Left lung (tissue), 14 donors: ENCODE measurements at places on chromosomes 3 and 15. TPM values are rescaled to one million over a fixed set of nuclear protein-coding genes. Genes with fewer than 3 reads are reported as not detected.

GRCh38 chr3:127012091-127012490 is 29.2 kb downstream of the PLXNA1 start:
- no peaks in the 10 kb centered on the region for H3K4me1 ChIP-seq
- no peaks in the 10 kb centered on the region for H3K36me3 ChIP-seq
- H3K27me3 ChIP-seq, result no peaks in the 10 kb centered on the region

DNA sequence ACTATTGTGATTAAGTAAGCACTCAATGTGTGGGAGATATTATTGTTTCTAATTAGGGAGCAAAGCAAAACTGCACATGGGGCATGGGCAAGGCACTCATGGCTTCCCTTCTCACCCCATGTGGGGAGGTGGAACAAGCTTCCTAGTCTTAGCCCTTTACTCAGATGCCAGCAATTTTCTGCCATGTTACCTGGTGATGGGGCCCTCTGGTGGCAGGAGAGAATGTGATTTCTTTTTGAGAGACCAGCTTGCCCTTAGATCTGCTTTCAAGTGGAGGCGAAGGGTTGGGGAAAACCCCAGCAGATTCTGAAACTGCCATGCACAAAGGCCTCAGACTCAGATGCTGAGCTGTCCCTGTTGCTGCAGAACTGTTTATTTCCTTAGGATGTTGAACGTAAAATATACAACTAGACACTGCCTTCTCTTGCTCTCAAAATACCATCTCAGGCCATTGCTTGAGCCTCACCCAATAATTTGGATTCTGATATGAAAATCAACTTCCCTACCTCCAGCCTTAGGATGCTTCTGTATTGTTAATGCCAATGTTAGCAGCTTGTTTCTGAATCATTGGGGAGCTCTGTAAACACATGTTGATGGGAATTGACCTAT is 130.2 kb upstream of the TPRG1 start:
- H3K4me3 ChIP-seq, result no peak overlapping the region
- peaks cover 17% of the 10 kb centered on the region for H3K4me1 ChIP-seq
- no peaks in the 10 kb centered on the region for H3K36me3 ChIP-seq
- no peaks in the 10 kb centered on the region for H3K27me3 ChIP-seq
- no peak overlapping the region for H3K27ac ChIP-seq
- DNase-seq, result no peak

EXD1 gene
- not detected for total RNA-seq

CYP11A1 gene
- 0.64 TPM for total RNA-seq

- no peak overlapping the region for H3K27ac ChIP-seq
- H3K4me1 ChIP-seq, result no peaks in the 10 kb centered on the region
- no peaks in the 10 kb centered on the region for H3K27me3 ChIP-seq
- DNase-seq, result no peak
- no peaks in the 10 kb centered on the region for H3K36me3 ChIP-seq
These were observed 44.5 kb downstream of the RIOX2 start for GRCh38 chr3:97927704-97928103.

DNA sequence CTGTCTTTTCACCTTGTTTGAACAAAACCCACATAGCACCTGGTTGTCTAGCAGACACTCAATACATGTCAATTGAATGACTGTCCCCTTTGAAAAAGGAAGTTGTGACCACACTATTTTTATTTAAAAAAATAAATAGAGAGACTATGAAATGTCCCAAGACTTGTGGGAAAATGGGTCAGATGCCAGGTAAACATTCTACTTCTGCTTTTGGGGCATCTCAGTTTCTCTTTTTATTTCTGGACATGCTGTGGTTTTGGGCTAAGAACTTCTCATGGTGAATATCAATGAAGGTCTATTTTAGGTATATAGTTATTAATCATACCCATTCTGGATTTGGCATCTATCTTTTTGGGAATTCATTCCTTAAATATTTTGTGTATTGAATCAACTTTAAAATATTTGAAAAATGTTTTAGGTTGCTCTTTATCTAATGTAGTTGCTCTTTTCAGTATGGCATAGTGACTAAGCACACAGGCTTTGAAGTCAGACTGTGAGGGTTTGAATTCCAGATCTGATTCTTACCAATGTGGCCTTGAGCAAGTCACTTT is 4.4 kb downstream of the TMEM45A start:
- no peak for DNase-seq
- no peak overlapping the region for H3K27ac ChIP-seq
- H3K27me3 ChIP-seq, result no peaks in the 10 kb centered on the region
- no peak overlapping the region for H3K4me3 ChIP-seq

GRCh38 chr15:62795171-62795570 is 247.4 kb upstream of the TPM1 start:
- H3K4me1 ChIP-seq, result no peaks in the 10 kb centered on the region
- H3K4me3 ChIP-seq, result no peak overlapping the region
- no peak overlapping the region for H3K27ac ChIP-seq
- no peaks in the 10 kb centered on the region for H3K27me3 ChIP-seq

DNA sequence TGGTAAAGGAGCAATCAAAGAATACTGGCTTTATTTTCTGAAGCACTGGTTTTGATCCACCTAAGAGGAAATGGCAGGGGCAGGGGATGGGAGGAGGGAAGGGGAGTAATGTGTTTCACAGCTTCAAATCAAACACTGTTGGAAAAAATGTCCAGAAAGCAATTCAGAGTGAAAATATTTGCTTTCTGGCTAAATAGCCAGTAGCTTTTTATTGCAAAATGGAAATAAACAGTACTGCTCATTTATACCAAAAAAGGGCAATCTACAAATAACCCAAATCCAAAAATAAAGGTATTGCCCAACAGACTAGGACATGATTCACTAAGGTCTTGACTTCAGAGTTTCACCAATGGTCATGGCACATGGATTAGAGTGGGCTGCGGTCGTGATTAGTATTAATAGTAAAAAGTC is 279.3 kb upstream of the THBS1 start:
- peaks cover 4% of the 10 kb centered on the region for H3K4me1 ChIP-seq
- H3K27me3 ChIP-seq, result no peaks in the 10 kb centered on the region
- no peak overlapping the region for H3K27ac ChIP-seq
- H3K36me3 ChIP-seq, result no peaks in the 10 kb centered on the region

DNA sequence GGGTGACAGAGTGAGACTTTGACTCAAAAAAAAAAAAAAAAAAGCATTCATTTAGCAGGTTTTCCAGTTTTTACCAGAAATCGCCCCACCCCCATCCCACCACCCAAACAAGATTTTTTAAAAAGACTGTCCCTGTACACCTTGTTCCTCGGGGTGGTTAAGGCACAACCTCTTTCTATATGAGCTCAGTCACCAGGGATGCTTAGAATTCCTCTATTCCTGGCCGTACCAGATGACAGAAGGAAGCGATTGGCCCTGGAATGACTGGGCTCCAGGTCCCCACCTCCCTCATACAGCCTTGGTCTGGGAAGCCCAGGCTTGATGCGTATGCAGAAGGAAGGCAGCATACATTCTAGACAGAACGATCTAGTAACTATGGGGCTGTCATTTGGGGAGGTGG is 25.6 kb downstream of the IDH2 start:
- H3K4me1 ChIP-seq, result no peaks in the 10 kb centered on the region
- no peak overlapping the region for H3K27ac ChIP-seq
- no peaks in the 10 kb centered on the region for H3K27me3 ChIP-seq

- no peaks in the 10 kb centered on the region for H3K27me3 ChIP-seq
- no peak overlapping the region for H3K27ac ChIP-seq
- H3K4me3 ChIP-seq, result no peak overlapping the region
These were observed 28.8 kb upstream of the GYG1 start for GRCh38 chr3:148962513-148962912.

- H3K27me3 ChIP-seq, result no peaks in the 10 kb centered on the region
- H3K4me3 ChIP-seq, result no peak overlapping the region
- H3K27ac ChIP-seq, result no peak overlapping the region
- H3K36me3 ChIP-seq, result no peaks in the 10 kb centered on the region
- H3K4me1 ChIP-seq, result no peaks in the 10 kb centered on the region
- no peak for DNase-seq
These were observed 172.0 kb downstream of the OPA1 start for GRCh38 chr3:193764959-193765358.

- H3K36me3 ChIP-seq, result no peaks in the 10 kb centered on the region
- no peaks in the 10 kb centered on the region for H3K4me1 ChIP-seq
- H3K27ac ChIP-seq, result no peak overlapping the region
- no peaks in the 10 kb centered on the region for H3K27me3 ChIP-seq
These were observed 450.8 kb upstream of the NAALADL2 start for GRCh38 chr3:174408310-174408709.

MME gene
- 9.1 TPM for total RNA-seq

DNA sequence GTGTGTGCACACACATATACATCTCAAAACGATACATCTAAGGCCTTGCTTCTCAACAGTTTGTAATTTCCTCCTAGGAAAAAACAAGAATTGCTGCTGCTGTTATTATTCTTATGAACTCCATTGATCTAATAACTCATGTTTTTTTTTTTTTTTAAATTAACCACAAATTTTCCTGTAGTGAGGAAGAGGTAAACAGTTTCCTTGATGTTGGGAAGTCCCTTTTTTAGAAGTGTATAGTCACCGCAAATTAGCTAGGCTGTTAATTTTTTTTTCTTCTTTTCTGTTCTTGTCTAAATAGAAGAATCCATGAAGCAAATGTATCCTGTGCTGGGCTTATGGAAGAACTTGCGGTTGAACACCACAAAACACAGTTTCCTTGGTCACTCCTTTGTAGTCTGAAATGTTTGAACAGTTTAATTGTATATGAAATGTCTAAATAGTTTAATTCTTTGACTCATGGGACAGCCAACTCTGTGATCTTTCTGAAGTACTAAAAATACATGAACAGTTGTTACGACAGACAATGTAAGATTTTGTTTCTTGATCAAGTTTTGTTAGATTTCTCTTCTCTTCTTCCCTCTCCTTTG is 64.5 kb downstream of the MITF start:
- no peak for DNase-seq
- no peaks in the 10 kb centered on the region for H3K27me3 ChIP-seq
- no peaks in the 10 kb centered on the region for H3K36me3 ChIP-seq
- no peak overlapping the region for H3K27ac ChIP-seq
- peaks cover 3% of the 10 kb centered on the region for H3K4me1 ChIP-seq
- no peak overlapping the region for H3K4me3 ChIP-seq

DNA sequence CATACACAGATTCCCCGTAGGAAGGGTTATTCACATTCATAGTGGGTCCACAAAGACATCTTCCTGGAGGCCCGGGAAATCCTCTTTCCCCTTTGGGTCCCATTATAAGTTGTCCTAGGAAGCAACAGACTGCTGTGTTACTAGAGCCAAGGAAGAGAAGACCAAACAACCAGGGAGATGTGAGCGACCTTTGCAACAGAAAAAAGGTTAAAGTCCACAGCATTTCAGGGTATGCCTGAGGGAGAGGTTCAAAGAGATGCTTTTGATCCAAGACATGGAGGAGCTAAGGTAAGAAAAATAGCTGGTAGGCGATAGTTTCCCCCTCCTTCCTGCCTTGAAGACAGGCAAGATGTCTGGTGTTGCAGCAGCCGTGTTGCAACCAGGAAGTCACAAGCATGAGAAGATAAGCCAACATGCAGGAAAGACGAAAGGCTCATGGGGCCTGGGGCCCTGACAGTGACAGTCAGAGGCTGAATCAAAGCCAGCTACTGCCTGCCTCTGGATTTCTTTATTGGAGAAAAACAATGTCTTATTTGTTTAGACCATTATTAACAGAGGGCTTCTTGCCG is 30.9 kb downstream of the EAF1 start:
- DNase-seq, result no peak
- H3K4me1 ChIP-seq, result no peaks in the 10 kb centered on the region
- H3K4me3 ChIP-seq, result no peak overlapping the region
- H3K27ac ChIP-seq, result no peak overlapping the region
- H3K36me3 ChIP-seq, result no peaks in the 10 kb centered on the region

TMEM212 gene
- not detected for total RNA-seq

- H3K27ac ChIP-seq, result no peak overlapping the region
- no peaks in the 10 kb centered on the region for H3K4me1 ChIP-seq
- H3K4me3 ChIP-seq, result no peak overlapping the region
- DNase-seq, result no peak
These were observed 172.3 kb downstream of the MYRIP start for GRCh38 chr3:39981547-39982184.
